Kidney (tissue), 22 donors: ENCODE measurements at places on chromosomes 12 and 14.
A peak's percentile ranks its signal among the peaks of the same experiment; 100 is the strongest.

GRCh38 chr12:101902641-101903040 lies 25.3 kb downstream of the DRAM1 start:
- DNase-seq: no peak

DNA sequence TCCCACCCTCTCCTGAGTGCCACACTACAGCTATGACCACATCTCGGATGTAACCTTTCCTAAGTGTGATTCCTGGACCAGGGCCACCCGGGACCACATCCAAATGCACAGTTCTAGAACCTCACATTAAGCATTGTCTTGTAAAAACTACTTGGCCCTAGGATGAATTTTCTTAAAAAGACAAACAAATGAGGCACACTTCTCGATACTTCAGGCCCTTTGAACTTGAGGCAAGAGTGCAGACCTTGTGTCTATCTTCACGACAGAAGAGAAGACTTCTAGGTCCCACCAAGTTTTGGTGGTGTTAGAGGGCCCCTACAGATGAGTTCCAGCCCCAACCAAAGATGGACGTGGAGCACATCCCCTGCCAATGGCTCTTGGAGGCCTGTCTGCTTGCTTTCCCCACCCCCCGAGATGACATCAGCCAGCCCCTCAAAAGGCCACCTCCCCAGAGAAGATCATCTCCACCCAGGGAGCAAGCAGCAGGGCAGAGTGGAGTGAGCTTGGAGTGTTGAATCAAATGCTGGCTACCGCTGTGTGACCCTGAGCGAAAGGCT lies 9.3 kb downstream of the ISCU start:
- DNase-seq: no peak

DNA sequence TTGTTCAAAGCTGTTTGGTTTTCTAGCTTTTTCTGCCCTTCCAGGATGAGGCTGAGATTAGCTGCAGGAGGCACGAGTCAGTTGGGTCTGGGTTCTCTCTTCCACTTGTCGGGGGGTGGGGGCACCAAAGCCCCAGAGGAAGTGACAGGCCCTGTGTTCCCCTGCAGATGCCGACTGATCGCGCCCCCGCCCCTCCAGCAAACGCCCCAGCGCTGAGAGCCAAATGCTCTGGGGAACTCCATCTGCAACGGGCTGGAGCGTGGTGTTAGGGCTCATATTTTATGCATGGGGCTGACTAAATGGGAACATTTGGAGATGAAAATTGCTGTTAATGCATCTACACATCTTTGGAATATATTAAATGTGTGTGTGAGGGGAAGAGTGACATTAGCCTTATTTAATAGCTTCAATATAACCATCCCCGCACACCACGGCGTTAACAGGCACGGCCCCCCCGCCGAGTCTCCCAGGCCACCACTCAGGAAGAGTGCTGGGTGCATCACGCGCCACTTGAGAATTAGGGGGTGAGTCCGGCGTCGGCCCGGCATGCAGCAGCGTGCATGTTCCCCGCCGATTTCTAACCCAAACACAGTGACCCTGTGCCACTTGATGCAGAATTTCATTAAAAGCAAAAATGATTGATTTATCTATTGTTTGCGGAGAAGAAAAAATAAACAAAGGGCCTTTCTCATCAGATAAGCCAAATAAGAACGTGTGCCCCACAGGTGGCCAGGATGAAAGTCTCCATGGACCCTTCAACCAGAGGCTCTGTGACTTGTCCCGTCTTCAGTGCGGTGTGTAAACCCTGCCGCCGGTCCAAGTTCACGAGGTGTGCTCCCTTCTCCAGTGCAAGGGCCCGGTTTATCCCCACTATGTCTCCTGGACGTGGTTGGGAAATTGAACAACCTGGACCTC lies 165.0 kb upstream of the RTL1 start:
- DNase-seq: no peak

- peak; percentile 30 for DNase-seq
These were observed 55.1 kb upstream of the CMKLR1 start for GRCh38 chr12:108394196-108394595.

DNA sequence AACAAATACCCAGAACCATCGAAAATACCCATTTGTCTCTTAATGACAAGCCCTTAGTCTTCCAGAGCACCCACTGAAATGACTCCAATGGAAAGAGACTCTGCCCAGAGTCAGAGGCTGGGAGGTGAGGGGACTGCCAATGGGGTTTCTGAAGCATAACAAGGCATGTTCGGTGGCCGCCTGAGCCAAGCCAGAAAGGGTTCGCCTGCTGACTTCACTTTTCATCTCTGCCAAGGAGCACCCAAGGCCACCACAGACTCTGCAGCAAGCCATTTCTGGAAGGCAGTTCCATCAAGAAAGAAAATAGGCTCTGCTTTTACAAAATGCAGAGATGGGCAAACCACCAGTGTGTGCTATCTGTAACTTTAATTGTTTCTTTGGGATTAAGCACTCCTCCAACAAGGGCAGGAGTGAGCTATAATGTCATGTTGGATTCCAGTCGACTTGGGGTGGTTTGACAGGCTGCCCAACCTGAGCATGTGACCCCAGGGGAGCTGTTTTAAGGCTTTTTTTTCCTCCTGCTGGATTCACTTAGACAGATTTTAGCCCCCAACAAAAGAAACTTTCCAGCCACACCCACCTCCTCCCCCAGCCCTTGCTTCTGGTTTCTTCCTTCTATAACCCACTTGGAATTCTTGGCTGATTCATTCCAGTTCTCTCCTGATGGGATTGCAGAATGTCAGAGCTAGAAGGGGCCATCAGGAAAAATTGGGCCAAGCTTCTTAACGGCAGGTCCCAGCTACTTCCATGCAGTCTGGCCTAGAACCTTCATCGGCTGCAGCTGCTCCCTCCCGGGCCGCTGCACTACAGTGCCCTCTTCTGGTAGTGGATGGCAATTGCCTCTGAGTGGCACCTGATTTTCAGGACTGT lies 24.1 kb downstream of the CKAP4 start:
- peak; percentile 83 for DNase-seq
